CD4-positive, CD25-positive, alpha-beta regulatory T cell (primary cell): ENCODE measurements at places on chromosomes 13 and 19.

DNA sequence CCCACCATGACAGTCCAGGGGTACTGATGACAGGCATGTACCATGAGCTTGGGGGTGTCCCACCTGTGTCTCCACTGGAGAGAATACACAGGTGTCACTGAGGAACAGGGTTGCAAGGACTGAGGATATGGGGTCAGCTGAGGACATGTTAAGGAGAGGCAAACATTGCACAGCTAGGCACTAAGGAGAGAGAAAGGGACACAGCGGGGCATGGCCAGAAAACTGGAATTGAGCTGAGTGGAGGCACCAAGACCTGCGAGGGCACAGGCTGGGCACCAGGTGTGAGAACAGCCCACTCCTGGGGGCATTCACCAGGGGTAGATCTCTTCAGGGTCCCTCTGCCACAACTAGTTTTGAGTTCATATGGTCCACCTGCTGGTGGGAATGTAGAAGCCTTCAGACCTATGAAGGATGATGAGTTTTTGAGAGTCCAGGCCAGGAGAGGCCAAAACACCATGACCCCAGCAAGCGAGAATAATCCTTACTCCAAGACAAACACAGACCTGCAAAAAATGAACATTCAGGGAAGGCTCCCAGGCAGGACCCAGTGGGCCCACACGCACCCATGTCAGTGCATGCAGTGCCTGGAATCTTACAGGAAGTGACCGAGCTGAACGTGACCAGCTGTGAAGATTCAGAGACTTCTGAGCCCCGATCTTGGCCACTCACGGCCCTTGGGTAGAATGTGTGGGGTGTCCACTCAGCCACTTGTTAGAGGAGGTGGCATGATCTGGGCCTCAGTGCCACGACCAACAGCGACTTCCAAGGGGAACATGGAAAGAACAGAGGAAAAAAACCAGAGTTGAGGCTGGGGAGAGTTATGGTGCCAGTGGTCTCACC is 1.4 kb upstream of the ZNF584 start:
- DNase-seq, result no peak

DNA sequence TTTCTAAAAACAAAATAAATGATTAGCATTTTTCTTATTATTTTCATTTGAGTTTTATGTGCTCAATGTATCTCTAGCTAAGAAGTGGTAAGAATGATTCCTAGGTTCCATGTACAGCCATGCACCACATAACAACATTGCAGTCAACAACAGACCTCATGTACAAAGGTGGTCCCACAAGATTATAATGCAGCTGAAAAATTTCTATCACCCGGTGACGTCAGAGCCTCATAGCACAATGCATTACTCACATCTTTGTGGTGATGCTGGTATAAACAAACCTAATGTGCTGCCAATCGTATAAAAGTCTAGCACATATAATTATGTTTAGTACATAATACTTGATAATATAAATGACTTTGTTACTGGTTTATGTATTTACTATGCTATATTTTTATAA is 120.5 kb downstream of the SLC7A1 start:
- no peak for DNase-seq

DNA sequence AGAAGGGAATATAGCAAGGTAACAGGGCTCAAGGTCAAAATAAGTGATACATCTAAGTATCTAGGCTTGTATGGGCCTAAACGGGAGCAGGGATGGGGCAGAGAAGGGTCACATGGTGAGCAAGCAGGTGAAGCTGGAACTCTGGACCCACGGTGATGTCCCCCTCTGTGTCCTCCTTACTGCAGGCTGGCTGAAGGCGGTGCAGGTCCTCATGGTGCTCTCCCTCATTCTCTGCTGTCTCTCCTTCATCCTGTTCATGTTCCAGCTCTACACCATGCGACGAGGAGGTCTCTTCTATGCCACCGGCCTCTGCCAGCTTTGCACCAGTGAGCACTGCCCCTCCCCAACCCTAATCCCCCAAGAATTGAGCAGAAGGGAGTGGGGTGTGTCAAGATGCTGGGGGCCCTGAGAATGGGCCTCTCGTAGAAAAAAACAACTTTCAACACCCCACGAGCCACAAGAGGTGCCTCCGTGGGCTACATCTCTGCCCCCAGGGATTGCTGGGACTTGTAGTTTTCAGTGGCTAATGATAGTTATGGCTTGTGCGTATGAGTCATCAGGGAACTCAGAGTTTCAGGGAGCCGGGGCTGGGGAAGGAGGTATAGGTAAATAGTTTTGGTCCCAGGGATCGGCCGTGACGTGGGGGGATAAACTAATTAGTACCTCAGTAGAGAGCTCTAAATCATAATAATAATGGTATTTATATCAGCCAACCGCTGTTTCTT is 4.0 kb downstream of the EMP3 start:
- peak; percentile 50 for DNase-seq

GRCh38 chr19:42879613-42880012 is at the start of gene PSG1:
Gene PSG1 (minus strand): TSS chr19:42879713. CDS start chr19:42879581, 132 bp downstream.
- DNase-seq, result no peak

GRCh38 chr19:56617531-56617930 is 22.4 kb downstream of the ZNF71 start:
- no peak for DNase-seq
